ENCODE measurements at places on chromosomes 12 and 14.

GRCh38 chr12:93426412-93426805, 15.3 kb downstream of the UBE2N start:
- DNase-seq: no peak

- DNase-seq: no peak
Observed at GRCh38 chr12:77609016-77609415, 221.7 kb upstream of the NAV3 start.

GRCh38 chr14:79383031-79383430, 828.3 kb downstream of the DIO2 start:
- no peak for DNase-seq

DNA sequence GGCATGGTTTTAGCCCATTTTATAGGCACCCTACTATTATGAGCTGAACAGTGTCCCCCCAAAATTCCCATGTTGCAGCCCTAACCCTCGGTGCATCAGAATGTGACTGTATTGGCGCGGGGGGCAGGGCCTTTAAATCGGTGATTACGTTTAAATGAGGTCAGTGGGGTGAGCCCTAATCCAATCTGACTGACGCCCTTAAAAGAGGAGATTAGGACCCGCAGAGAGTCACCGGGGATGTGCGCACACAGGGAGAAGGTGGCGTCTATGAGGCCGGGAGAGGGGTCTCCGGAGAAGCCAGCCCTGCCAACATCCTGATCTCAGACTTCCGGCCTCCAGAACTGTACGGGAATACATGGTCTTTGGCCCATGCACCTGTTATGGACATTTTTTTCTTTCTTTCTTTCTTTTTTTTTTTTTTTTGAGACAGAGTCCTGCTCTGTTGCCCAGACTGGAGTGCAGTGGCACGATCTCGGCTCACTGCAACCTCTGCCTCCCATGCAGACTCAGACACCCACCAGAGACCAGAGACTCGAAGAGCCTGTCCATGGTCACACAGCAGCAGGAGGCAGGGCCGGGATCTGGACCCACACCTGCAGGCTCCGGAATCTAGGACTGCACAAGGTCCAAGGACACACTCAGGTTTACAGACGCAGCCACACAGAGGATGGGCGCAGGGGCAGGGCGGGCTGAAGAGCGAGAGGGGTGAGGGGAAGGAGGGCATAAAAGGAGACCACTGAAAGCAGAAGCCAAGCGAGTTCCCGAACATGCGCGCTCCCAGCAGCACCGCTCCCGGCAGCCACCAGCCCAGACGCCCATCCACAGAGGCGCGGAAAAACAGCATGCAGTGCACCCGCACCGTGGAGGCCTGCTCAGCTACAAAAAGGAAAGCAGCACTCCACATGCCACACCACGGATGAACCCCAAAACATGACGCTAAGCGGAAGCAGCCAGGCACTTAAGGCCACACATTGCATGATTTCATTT, 19.0 kb downstream of the SCARB1 start:
- no peak for DNase-seq

- no peak for DNase-seq
Observed at GRCh38 chr12:57470970-57471656, 8.6 kb downstream of the ARHGAP9 start.

- no peak for DNase-seq
Observed at GRCh38 chr12:117261247-117261646, 71.0 kb upstream of the FBXO21 start.
